ENCODE measurements at places on chromosomes 7 and 10. TPM values are rescaled to one million over a fixed set of nuclear protein-coding genes. Genes with fewer than 3 reads are reported as not detected.

The NEBL gene
- total RNA-seq, result 0.05 TPM

The PAX4 gene
- total RNA-seq, result not detected

The LRGUK gene
- not detected for total RNA-seq

The SPDYE5 gene
- total RNA-seq, result not detected

The FUOM gene
- 0.27 TPM for total RNA-seq

The FGL2 gene
- 0.34 TPM for total RNA-seq

The CCL26 gene
- total RNA-seq, result 33.9 TPM

The MSMB gene
- total RNA-seq, result not detected

The CTNNA3 gene
- total RNA-seq, result 0.02 TPM

The IDI1 gene
- 75.5 TPM for total RNA-seq

The EPHB6 gene
- total RNA-seq, result 0.02 TPM

The CDC123 gene
- 83.1 TPM for total RNA-seq

The IDI2 gene
- total RNA-seq, result not detected

The ADAMTS14 gene
- total RNA-seq, result 1.2 TPM
